NCI-H1105 (cell line): ENCODE measurements at places on chromosomes 6 and 20.

GRCh38 chr6:125217992-125218391, 64.4 kb downstream of the TPD52L1 start:
- no peak for DNase-seq

GRCh38 chr6:139442188-139442671, 67.8 kb upstream of the CITED2 start:
- DNase-seq = no peak

DNA sequence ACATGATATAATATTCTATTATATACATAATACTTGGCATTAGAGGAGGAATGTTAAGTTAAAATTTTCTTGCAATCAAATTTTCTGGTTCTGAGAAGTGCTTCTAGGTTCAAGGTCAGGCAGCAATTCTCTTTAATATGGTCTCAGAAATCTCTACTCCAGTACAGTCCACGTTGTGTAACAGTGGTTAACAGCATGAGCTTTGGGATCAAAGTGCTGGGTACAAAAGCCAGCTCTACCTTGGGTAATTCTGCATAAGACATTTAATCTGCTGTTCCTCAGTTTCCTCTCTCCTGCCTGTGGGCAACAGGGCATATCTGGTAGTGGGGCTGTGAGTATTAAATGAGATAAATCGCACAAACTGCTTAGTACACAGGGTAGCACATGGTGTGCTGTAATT, 437.8 kb downstream of the CDC5L start:
- DNase-seq = no peak

DNA sequence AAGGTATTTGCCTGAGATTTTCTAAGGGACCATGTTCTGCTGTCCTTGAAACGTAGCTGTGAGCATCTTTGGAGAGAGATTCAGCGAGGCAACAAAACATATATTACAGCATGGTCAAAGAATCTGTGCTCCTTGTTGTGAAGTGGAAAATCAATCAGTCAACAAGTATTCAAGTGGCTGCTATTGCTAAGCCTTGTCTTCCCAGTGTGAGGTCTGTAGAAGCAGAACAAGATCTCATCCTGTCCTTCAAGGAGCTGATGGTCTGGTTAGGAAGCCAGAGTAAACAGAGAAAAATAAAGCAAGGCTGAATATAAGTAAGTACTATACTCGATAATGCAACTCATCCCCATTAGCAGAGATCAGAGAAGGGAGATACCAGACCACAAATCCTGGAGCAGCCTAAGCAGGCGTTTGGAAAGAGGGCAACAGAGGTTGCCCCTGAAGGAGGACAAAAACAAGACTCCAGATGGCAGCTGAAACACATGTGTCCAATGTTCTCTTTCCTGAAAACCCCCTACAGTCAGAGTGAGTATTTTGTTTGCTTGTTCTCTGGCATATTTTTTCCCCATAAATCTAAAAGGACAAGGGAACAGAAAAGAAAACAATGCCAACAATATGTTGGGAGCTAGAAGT, 392.0 kb downstream of the SYNE1 start:
- no peak for DNase-seq

GRCh38 chr20:8583566-8584043, 451.5 kb downstream of the PLCB1 start:
- DNase-seq = no peak

DNA sequence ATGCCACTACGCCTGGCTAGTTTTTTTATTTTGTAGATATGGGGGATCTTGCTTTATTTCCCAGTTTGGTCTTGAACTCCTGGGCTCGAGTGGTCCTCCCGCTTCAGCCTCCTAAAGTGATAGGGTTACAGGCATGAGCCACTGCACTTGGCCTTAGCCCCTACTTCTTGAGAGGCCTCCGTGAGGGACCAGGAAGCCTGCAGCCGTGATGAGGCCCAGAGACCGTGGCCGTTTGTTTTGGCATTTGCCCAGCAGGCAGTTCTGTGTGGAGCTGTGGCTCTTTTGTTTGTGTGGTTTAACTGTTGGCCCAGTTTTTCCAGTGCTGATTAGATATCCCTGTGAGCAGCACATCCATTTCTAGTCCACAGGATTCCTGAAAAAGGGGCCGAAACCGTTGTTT, 39.8 kb downstream of the SRSF3 start:
- DNase-seq = peak; percentile 50

- no peak for DNase-seq
Measured at GRCh38 chr6:148723484-148723883, 23.3 kb upstream of the UST start.

DNA sequence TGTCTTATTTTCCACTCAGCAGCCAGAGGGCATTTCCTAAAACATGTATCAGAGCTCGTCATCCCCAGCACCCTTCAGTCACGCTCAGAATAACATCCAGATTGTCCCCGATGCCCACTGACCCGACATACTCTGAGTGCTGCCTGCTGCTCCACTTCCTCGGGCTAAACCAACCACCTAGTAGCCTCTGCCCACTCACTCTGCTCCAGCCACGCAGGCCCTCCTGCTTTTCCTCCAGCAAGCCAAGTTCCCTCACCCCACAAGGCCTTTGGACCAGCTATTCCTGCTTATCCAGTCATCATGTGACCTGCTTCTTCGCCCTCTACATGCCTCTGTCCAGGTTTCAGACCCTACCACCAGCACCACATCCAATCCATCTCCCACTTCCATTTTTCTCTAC, 454.2 kb downstream of the CD83 start:
- no peak for DNase-seq

GRCh38 chr6:15356179-15356578, 110.3 kb downstream of the JARID2 start:
- DNase-seq = no peak

- no peak for DNase-seq
Measured at GRCh38 chr20:63311833-63312243, 18.9 kb downstream of the COL20A1 start.

GRCh38 chr20:4455996-4456395, 265.7 kb upstream of the PRND start:
- no peak for DNase-seq

DNA sequence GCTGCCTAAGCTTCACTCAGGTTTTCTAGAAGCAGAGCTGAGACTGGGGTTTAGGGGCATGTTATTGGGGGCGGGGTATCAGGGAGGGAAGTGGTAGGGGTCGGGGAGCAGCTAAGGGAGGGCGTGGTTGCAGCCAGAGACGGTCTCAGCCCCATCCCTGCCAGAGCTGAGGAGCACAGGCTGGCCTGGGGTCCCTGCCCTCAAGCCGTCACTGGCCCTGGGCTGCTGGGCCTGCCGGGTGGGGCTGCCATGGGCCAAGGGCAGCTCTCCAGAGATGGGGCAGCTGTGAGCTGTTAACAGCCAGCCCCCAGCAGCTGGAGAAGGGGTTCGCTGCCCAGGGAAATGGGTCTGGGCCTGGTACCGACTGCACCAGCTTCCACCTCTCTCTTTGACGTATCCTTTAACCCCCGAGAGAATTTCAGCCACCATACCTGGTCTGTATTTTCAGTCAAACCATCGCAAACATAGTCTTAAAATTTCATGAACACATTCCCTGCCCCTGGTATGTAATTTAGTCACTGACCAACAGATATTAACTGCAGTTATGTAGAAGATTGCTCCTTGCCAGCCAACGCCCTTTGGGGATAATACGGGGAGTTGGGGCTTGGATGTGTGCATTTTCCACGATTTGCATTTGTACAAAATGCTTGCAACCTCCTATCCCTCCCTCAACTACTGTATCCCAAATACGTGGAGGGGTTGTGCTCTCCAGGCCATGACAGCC, 253.4 kb downstream of the TAF4 start:
- no peak for DNase-seq

DNA sequence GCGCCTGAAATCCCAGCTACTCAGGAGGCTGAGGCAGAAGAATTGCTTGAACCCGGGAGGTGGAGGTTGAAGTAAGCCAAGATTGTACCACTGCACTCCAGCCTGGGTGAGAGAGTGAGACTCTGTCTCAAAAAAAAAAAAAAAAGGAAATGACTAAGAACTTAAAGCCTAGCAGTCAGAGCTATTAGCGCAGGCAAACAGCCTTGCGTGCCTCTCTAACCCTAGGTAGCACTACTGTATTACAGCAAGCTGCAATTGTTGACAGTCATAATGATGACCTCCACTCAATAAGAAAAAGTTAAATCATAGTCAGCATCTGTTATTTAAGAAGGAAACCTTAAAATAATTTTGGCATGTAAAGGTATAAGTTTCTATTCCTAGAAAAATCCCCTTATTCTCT, 14.4 kb downstream of the GSS start:
- no peak for DNase-seq

GRCh38 chr20:57647933-57648785, 27.9 kb upstream of the ZBP1 start:
- no peak for DNase-seq

DNA sequence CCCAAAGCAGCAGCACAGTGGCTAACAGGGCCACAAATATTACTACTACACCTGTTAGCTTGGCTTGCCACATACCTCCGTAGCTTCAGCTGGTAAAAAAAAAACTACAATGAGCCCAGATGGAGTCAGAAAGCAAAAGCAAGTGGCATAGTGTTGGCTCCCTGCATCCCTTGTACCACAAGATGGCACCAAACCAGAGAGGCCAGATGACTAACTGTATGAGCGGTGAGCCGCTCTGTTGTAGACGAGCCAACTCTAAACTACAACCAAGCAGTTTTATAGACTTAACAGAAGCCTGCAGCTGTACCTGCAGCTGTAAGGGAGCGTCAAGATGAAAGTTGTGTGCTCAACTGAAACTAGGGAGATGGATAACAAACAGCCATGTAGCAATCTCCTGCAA, 84.5 kb upstream of the MCHR2 start:
- no peak for DNase-seq

- no peak for DNase-seq
Measured at GRCh38 chr6:144216668-144217218, 66.4 kb downstream of the STX11 start.

DNA sequence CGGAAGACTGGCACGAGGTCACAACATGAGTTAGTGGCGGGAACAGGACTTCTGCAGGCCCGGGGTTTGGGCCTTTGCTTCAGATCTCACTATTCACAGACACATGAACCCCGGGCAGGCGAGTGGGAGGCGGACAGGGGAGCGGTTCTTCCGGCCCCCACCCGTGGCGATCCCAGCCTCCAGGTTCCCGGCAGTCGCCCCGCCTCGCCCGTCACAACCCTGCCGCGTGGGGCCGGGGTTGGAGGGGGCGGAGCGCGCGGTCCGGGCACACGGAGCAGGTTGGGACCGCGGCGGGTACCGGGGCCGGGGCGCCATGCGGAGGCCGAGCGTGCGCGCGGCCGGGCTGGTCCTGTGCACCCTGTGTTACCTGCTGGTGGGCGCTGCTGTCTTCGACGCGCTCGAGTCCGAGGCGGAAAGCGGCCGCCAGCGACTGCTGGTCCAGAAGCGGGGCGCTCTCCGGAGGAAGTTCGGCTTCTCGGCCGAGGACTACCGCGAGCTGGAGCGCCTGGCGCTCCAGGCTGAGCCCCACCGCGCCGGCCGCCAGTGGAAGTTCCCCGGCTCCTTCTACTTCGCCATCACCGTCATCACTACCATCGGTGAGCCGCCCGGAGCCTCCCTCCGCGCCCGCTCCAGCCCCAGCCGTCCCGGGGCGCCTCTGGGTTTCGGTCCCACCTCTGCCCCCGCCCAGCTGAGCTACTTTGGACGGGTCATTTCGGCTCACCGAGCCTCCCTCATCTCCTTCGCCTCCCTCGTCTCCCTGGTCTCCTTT, at the start of gene KCNK15:
Gene KCNK15 (plus strand): TSS at position 268 of the 769 bp plus-strand sequence. CDS start 46 bp downstream, at position 314.
- no peak for DNase-seq

DNA sequence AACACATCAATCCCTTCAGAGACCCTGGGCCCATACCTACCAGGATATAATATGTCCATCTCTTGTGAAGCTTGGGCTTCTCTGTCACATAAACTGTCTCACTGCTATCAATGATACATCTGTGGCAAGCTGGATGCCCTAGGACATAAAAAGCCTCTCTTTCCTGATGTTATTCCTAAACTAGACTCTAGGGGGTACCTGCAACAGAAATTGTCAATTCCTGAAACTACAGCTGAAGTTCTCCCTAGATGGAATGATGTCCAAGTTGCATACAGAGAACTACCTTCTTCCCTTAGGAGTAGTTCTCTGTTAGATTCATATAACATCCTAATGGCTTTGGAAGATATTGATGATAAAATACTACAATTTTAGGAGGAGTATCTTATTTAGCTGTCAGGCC, 35.8 kb downstream of the TBX18 start:
- DNase-seq = no peak

DNA sequence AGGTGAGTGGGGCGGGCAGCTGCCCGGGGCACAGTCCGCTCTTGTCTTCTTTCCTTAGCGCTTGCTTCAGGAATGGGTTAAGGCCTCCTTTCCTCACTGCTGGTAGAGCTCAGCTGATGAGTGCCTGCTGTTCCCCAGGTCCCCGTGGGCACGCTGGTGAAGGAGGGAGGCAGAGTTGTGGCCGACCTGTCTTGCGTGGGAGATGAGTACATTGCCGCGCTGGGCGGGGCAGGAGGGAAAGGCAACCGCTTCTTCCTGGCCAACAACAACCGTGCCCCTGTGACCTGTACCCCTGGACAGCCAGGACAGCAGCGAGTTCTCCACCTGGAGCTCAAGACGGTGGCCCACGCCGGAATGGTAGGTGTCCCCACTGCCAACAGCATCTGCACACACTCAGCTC, 15.7 kb downstream of the MTG2 start:
- no peak for DNase-seq

DNA sequence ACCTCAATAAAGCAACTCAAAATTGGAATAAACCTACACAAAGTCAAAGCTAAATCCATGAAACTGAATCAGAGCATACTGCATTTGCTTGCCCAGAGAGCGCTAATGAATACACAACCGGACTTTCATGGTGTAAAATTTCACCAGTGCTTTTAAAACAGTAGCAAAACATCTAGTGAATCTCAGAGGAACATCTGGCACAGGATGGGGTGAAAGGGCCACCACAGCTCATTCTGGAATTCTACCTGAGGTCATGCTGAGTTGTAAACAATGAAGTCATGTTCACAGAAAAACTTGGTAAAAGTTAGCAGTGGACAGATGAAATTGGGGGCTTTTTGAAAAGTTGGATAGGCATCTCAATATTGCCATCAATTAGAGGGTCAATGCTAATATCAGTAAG, 125.6 kb upstream of the STXBP5 start:
- DNase-seq = no peak

GRCh38 chr20:38260025-38260377, 534 bp downstream of the KIAA1755 start:
- DNase-seq = no peak

GRCh38 chr20:37397954-37398749, 52.2 kb downstream of the SRC start:
- no peak for DNase-seq
